Lung (tissue), 17 donors: ENCODE measurements at places on chromosomes 5 and 9. TPM values are rescaled to one million over a fixed set of nuclear protein-coding genes. Genes with fewer than 3 reads are reported as not detected.

DNA sequence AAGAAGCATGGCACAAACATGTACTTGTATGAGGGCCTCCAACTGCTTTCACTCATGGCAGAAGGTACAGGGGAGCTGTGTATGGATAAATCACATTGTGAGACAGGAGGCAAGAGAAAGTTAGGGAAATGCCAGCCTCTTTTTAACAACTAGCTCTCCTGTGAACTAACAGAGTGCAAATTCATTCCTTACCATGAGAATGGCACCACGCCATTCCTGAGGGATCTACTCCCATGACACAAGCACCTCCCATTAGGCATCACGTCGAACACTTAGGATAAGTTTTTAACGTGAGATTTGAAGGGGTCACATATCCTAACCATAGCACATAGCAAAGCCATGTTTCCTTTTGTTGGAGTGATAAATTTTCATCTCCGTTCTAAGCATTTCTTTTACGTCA is 747.2 kb upstream of the CHD1 start:
- no peak for DNase-seq

DNA sequence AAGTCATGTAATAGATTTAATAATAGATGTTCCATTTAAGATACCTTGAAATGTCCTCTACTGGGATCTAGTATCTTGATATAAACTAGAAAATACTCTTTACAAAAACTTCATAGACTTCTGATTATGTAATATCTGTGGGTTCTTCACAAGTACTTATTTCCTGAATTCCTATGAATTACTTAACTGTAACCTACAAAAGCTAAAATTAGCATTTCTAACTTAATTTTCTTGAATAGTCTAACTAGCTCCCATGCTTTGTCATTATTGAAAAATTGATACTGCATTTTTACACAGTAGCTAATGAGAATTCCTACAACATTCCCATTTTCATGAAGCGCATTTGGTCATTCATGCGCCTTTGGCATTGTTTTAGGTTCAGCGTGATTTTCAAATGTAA is 1828.2 kb downstream of the MAT2B start:
- DNase-seq, result no peak

FST gene
- total RNA-seq, result 2.0 TPM

- peak; percentile 53 for DNase-seq
These were observed 181.0 kb upstream of the PITX1 start for GRCh38 chr5:135214897-135215616.

TCF7 gene
- 6.0 TPM for total RNA-seq

GRCh38 chr9:93603906-93604326 is 27.5 kb downstream of the PHF2 start:
- DNase-seq, result no peak
